Skin of body (tissue), 3 donors: ENCODE measurements at places on chromosomes 6 and 20. TPM values are rescaled to one million over a fixed set of nuclear protein-coding genes. Genes with fewer than 3 reads are reported as not detected.

- no peak for DNase-seq
Measured at GRCh38 chr6:40543776-40544175, 43.4 kb downstream of the LRFN2 start.

DNA sequence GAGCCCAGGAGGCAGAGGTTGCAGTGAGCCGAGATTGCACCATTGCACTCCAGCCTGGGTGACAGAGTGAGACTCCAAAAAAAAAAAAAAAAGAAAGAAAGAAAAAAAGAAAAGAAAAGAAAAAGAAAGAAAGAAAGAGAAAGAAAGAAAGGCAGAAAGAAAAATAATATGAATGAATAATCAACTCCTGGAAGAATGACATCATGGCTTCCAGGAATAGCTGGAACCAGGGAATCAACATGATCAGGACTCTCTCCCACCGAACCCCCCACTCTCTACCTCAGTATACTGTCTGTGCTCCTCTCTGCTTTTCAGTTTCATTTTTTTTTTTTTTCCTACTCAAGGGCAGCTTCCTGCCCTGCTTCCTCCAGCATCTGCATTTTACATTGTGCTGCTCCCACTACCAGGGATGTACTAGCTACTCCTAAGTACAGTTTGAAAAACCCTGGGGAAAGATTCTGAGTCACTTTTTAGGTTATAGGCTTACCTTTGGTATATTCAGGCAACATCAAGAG lies 19.7 kb upstream of the MTCL3 start:
- DNase-seq = no peak

GRCh38 chr6:84280030-84280429 lies 52.6 kb upstream of the CEP162 start:
- DNase-seq = no peak

DNA sequence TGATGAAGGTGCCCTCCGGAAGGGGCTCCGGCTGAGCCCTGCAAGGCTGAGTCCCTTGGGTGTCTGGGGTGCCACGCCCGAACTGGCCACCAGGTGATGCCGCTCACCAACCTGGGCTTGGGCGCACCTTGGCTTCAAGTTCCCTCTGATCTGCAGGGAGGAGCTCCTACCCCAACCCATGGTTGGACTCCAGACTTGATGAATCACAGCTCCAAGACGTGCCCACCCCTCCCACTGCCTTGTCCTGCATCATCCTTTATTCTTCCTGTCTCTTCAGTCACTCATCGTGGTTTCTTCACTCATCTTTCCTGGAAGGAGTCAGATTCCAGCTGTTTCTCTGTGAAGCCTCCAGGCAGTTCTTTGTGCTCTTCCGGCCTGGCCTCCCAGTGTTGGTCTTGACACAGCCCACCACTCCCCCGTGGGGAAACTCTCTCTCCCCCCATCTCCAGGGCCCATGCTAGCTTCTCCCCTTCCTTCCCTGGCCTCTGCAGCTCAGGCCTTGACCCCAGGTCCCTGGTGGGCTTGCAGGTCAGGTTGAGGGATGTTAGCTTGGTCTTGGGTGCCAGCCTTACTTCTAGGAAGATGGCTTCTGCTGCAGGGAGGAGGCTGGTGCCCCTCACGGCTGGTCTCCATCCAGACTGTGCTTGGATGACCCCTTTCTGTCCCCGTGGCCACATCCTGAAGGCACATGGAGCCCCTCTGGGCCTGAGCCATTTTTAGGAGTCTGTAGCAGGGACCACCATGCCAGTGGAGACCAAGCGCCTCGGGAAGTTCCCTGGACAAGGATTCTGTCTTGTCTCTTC lies 2.6 kb upstream of the ZBP1 start:
- DNase-seq = no peak

DNA sequence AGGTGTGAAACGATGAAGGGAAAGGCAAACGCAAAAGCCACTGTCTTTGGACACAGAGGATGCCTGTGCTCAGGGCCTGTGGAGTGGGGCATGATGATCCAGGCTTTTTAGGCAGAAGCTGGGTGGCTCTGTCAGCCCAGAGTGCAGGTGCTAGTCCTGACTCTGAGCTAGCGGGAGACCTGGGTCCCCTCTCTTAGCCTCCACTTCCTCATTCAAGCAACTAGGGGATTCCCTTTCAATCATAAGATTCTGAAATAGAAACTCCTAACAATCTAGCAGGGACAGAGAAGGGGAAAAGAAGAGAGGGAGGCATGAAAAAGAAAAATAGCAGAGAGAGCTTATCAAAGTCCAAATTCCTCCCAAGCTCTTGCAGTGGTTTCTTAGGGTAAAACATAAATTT lies 7.6 kb upstream of the HIVEP2 start:
- no peak for DNase-seq

GRCh38 chr6:167238146-167238693 lies 52.9 kb upstream of the UNC93A start:
- DNase-seq = no peak

- no peak for DNase-seq
Measured at GRCh38 chr6:92617721-92618120, 801.6 kb downstream of the EPHA7 start.

SPAG4 gene
- not detected for total RNA-seq
